C1 segment of cervical spinal cord (tissue), 14 donors: ENCODE measurements at places on chromosomes 6 and 20.

DNA sequence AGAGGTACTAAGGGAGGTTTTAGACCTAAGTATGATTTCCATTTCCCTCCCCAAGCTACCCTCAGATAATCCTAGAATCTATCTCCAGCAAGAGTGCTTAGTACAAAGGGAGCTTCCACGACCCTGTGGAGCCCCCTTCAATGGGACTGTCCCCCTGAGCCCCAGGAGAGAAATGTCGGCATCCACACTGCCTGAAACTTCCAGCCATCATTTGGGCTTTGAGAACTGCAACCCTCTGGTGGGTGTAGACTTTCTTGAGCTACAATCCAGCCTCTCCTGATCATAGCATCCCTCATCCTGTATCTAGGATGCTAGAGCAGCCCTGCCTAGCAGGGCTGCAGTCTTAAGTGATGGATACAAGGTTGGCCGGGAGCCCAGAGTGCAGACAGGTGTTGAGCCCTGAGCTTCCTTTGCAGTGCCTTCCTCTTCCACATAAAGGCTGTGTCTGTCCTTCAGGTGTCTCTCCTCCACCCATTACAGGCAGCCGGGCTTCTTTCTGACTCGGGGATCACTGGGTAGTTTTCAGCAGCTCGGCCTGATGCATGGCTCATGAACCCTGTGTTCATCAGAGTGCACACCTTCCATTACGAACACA is 424.5 kb downstream of the PREX1 start:
- no peak for DNase-seq

DNA sequence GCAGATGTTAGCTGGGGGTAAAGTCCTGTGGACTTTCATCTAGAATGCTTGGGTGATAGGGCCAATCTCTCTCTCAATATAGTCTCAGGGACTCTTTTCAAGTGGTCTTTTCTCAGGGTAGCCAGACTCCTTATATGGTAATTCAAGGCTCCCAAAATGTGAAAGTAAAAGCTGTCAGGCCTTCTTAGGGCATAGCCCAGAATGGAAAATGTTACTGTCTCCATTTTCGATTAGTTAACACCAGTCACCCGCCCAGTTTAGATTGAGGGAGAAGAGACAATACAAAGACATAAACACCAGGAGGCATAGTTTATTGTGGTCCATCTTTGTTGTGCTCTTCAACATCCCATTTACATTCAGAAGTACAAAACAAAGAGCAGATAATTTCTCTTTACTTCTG is 295.8 kb downstream of the EPHA7 start:
- no peak for DNase-seq

GRCh38 chr6:15001326-15001910 is 244.5 kb upstream of the JARID2 start:
- no peak for DNase-seq

- DNase-seq, result no peak
Observed at GRCh38 chr6:154457881-154458284, 52.6 kb downstream of the CNKSR3 start.

- DNase-seq, result no peak
Observed at GRCh38 chr20:24607402-24607801, 138.0 kb downstream of the SYNDIG1 start.

GRCh38 chr6:125377621-125378020 is 75.9 kb upstream of the HDDC2 start:
- DNase-seq, result no peak

DNA sequence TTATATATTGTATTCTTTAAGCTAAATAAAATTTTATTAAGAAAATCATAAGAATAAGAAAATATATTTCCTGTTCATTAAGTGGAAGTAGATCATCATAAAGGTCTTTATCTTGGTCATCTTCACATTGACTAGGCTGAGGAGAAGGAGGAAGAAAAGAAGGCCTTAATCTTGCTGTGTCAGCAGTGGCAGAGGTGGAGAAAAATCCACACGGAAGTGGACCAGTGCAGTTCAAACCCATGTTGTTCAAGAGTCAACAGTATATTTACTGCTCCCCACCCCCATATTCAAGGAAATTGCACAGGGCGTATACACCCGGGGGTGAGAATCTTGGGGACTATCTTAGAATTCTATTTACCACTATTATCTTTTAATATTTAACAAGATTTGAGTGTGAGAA is 178.6 kb upstream of the SCGN start:
- no peak for DNase-seq

DNA sequence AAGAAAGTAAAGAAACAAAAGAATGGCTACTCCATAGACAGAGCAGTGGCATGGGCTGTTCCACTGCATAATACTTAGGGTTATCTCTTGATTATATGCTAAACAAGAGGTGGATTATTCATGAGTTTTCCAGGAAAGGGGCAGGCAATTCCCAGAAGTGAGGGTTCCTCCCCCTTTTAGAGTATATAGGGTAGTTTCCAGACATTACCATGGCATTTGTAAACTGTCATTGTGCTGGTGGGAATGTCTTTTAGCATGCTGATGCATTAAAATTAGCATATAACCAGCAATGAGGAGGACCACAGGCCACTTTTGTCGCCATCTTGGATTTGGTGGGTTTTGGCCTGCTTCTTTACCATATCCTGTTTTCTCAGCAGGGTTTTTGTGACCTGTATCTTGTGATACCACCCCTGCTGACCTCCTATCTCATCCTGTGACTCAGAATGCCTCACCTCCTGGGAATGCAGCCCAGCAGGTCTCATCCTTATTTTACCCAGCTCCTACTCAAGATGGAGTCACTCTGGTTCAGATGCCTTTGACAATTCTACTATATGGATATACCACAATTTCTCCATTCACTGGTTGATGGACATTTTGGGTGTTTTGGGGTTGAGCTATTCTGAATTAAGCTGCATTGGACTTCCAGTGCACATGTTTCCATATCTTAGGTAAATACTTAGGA is 280.6 kb downstream of the FARS2 start:
- DNase-seq, result no peak

DNA sequence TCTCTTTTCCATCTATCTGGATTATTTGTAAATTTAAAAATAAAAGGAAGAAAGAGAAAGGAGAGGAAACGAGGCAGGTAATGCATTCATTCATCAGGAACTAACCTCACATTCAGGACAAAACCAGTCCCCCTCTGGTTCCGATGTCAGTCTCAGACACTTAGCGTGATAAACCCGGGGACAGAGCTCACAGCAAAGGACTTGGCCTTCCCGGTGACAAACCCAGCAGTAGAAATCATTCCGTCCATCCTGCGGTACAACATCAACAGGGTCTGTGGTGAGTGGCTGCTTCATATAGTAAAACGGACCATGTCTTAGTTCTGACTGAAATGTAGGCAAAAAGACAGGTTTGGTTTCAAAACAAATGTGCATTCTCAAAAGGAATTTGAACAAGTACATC is 57.9 kb downstream of the ZMYND8 start:
- no peak for DNase-seq

DNA sequence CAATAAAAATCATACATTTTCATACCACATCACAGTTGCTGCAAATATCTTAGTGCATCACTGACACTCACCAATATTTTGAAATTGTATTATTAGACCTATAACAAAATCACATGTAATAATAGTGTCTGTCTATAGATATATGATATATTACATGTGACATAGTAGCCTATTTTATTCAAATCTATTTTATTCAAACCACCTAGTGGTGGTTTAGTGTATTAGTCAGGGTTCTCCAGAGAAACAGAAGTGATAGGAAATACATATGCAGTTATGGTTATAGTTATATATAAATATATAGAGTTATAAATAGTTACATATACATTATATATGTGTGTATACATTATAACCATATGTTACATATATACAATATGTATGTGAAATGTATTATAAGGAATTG is 366.5 kb upstream of the ARID1B start:
- DNase-seq, result no peak

DNA sequence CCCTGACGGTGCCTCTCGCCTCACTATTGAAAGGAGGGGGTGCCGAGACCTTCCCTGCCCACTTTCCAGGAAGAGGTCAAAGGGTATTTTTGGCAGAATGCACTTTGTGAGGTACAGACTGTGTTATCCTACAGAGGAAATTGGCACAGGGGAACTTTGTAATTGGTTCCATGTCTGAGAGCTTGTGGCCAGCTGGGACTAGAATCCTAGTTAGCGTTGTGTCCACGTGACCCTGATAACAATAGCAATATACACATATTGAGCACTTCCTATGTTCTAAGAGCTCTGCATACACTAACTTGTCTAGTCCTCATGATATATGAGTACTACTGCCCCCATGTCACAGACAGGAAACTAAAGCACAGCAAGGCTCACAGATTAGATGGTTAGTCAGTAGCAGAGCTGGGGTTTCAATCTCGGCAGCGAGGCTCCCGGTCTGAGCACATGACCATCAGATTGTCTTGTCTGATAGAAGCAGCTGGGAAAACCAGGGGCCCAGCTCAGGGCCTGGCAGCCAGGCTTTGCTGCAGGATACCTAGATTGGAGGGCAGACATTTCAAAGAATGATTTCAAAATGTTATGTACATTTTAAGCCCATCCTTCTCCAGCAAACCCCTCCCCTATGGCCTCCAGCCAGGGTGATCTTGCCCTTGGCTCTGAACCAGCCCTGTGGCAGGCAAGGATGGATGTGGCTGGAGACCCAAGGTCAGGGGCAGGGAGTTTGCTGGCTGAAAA is 1.4 kb downstream of the MAPK13 start:
- DNase-seq, result no peak

- DNase-seq, result no peak
Observed at GRCh38 chr6:116697480-116697879, 16.5 kb downstream of the KPNA5 start.

DNA sequence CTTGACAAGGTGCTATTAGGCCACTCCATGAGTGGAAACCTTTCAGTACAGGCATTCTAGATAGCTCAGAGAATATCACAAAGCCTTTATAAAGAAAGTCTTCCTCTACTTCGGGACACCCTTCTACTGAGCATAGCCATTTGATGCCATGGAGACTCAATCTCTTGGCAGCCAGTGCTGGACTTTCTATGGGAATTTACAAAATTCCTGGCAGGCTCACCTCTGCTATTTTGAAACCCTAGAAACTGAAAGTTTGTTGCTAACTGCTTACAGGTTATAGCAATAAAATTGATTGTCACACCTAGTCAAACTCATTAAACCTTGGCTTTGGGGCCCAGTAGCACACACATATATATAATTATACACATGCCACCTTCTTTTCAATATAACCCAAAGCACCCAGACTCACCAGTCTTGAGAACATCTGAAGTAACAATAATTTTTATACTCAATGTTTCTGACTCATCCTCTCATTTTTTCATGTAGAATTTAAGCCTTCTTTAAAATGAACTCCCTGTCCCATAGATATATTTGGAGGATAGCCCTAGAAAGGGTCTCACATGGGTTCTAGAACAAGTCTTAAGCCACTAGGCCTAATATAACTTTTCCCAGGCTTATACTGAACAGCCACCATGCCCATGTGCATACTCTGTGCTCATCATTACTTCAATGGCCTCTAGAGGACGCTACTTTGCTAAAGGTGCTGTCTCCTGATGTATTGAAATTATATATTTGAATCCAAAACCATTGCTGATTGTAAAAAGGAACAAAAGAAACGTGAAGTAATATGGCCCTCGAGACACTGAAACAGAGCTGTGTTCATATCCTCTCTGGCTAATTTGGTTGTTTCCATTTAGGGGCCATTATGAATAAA is 368.1 kb upstream of the MARCKS start:
- DNase-seq, result no peak

DNA sequence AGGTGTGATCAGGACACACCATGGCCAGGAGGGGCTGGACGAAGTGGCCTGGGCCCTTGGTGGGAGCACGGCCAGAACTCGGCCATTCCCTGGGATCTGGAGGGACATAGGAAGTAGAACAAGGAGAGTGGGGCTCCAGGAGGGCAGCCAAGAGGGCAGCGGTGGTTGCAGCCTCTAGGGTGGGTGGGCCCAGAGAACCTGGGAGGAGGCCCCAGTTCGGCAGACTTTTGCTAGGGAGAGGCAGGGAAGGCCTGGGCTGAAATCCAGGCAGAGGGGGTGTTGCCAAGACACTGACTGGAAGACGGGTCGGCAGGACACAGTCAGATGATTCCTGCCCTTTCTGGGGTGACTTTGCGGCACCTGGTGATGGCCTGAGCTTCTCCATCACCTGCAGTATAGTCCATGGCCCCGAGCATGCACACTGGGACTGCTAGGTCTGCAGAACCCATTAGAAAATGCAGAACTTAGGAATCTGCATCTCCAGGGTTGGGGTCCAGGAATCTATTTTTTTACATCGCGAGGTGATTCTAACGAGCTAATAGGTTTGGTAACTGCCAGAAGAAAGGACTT is 224.8 kb downstream of the SYNDIG1 start:
- DNase-seq, result no peak

GRCh38 chr20:23117738-23118137 is 31.6 kb upstream of the CD93 start:
- no peak for DNase-seq

GRCh38 chr6:6891949-6892461 is 215.8 kb upstream of the RREB1 start:
- no peak for DNase-seq

DNA sequence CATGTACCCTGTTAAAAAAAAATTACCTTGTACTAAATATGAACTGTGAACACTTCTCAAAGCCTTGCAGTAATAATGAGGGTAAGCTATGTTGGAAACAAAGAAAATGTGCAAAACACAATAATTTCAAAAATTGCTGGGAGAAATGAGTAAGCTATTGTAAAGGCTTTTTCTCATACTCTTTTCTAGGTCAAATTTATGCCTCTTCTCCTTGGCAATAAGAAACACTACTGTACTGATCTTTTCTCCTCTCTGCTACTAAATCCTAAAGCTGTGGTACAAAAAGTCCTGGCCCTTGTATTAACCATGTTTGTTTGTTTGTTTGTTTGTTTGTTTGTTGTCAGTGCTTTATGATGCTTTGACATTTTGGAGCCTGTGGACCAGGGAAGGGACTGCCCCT is 17.5 kb upstream of the HUS1B start:
- no peak for DNase-seq

GRCh38 chr6:100304575-100304974 is 160.1 kb downstream of the SIM1 start:
- DNase-seq, result no peak

DNA sequence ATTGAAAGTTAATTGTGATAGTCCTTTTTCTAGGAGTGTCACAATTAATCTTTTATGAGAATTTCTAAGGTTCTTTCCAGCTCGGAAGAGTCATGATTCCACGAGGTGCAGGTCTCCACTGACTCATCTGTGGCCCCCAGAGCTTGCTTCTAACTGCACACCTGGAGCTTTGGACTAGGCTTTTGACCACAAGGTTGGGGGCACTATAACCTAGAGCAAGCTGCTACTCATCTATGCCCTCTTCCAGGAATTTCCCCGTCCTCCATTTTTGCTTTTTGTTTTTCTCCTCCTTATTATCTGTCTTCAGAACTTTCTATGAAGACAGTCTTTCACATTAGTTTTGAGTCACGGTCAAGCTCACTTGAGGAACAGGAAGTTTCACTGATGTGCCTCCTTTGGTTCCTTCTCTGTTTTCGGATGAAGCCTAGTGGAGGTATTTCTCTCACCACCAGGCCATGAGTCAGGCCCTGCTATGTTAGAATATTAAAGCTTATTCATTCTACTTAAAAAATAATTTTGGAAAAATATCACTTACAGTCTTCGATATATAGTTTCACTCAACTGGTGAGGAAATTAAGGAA is 119.2 kb upstream of the INSM1 start:
- no peak for DNase-seq
